Stimulated activated CD4-positive, alpha-beta T cell treated with anti-CD3 and anti-CD28 coated beads, Interleukin-1b, Interleukin-23, amount 100 ng/mL, for 1 hour (primary cell): ENCODE measurements at places on chromosomes 16 and 17.

DNA sequence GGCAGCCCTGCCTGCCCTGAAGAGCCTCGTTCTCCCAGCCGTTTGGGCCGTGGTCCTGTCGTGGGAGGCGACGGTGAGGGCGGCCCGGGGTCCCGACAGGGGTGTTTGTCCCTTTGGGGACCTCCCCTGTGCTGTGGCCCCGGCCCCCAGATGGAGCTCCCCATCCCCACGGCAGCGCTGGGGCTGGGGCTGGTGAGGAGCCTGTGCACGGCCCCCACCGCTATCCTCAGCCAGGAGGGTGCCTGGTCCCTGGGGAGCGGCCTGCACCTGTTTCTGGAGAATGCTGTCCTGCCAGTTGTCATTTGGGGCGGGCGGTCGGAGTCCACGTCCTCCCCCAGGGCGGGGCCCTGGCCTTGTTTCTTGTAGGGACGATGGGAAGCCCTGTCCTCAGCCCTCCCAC, 6.6 kb downstream of the CAPN15 start:
- DNase-seq = no peak

DNA sequence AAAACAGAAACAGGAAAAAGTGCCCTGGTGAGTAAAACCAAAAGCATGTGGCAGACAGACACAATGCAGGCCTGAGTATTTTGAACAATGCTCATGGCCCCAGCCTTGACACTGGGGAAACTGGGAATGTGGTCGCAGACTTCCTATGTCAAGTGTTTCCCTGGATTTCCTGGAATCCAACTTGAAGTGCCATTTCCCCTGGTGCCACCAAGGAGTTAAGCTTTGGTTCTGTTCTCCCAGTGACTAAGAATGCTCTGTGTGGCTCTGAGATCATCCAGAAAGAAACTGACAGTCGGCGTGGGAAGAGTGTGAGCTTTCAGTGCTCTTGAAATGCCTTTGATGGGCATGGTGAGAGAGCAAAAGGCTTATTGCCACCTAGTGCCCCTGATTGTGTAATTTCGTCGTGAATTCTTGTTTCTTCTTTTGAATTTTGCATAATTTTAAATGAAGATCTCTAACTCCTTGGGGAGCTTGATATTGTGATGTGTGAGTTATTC, 96.0 kb downstream of the YPEL2 start:
- no peak for DNase-seq

DNA sequence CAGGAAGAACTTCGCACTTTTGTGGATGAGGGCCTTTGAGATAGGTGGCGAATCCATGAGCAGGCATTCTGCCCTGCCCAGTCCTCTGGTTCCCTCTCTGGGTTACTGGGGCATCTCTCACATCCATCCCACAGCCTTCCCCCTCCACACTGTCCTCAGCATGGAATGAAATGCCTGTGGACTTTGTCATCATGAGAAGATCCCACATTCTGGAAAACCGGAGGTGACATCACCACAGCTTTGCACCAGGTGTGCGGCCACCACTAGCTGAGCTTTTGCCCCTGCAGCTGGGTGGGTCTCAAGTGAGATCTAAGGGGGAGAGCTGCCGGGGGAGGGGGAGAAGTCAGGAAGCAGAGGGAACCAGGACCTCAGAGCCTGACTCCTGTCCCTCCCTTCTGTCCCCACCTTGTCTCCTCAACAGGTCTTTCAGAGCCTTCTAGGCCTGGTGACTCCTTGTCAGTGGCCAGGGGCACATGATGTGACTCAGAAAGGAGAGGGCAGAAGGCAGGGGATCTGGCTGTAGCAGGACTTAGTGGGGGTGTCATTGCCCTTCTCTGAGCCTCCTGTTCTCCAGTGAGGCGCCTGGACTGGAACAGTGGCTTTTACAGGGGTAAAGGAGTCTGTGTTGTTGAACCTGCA, 40.0 kb upstream of the DLX4 start:
- DNase-seq = no peak

DNA sequence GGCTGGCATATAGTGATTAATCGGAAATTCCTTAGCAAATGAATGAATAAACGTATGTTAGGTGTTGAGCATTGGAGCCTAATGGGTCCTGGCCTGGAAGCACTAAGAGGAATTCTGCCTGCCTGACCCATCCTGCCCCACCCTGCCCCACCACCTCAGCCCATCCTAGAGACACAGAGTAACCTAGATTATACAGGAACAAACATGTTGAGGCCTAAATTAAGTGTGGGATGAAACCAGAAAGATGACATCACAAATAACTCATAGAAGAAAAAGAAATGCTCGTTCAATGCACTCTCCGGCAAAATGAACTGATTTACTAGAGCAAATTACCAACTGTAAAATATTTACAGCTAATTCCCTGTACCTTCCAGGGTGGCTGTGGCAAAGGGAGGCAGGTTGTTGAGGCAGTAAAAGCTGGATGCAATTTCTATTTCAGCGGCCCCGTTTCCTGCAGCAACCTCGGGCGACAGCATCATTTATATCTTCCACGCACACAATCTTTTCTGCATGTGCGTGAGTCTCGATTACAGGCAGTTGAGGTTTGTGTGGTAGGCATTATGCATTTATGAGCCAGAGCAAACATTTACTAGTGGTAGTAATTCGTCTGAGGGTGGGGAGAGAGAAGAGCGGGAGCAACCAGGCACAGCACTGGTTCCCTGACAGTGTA, 417.2 kb downstream of the HS3ST4 start:
- DNase-seq = no peak

DNA sequence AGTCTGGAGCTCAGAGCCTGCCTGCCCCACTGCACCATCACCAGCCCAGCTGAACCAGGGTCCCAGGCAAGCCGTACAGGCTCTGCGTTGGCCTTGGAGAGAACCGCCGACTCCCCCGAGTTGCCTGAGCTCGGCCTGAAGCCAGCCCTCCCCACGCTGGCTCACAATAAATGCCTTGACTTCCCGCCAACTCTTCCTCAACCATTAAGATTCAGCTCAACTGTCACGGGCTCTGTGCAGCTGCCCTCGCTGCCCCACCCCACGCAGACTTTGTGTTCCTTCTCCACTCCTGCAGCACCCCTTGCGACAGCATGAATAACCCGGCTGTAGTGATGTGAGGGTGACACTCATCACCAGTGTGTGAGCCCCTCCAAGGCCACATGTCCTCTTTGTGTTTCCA, 4.8 kb upstream of the QPRT start:
- no peak for DNase-seq

- no peak for DNase-seq
Measured at GRCh38 chr16:14350081-14350480, 279.0 kb downstream of the MRTFB start.

GRCh38 chr17:48574505-48575065, 3.6 kb downstream of the HOXB4 start:
- no peak for DNase-seq

GRCh38 chr17:11086646-11087340, 154.2 kb upstream of the SHISA6 start:
- no peak for DNase-seq

DNA sequence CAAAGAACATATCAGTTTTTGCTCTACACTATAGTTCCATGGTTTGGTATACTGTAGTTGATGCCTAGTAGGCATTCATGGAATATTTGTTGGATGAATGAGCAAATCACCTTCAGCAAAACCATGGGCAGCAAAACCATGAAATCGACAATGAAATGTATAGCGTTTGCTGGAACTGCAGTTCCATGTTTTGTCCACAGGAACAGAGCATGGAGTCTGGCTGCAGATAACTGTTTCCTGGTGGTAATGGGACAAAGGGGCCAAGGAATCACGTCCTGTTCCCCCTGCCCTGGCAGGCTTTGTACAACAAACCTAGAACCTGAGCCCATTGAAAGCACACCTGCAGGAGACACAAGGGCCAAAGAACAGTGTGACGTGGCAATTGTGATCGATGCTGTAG, 101.1 kb downstream of the USP31 start:
- no peak for DNase-seq

DNA sequence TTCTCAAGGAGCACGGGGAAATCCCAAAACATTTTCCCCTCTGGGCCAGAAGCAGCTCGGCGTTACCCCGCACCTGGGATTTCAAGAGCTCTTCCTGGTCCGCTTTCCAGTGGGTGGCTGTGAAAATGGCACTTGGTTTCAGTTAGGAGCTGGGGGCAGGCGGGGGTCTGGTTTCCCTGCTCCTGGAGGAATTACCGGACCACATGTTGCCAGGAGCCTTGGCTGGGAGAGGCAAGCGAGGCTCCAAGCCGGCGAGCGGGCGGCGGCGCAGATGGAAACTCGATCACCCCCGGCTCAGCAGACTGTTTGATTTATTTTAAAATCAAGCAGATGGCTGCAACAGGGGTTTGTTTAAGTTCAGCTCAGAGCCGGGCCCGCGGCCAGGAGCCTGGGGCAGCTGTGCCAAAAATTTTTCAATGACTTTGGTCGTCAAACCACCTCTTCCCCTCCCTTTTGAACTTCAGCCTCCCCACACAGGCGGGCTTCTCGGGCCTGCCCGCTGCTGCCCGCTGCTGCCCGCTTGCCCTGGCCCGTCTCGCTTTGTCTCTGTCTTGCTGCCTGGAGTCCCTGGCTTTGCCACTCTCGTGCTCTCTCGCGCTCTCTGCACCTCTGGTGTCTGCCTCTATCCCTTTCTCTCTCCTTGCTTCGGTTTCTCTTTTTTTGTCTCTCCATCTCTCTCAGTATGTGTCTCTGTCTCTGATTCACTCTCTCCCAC, 108.0 kb upstream of the CIBAR2 start:
- DNase-seq = no peak

DNA sequence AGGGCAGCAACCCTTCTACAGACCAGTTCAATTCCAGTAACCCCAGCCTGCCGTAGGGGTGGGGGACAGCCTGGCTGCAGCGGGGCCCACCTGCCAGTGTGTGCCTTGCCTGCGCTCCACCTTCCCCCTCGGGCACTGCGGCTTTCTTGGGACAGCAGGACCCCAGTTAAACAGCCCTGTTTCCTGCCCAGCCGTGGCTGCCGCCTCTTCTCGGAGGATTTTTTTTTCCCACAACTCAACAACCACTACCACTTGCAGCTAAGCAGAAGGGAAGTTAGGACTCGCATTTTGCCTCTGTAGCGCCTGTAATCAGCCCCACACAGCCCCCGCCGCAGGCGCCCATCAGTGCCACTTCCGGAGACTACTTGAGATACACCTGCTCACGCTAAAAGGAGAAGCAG, 76.1 kb downstream of the RAI1 start:
- no peak for DNase-seq

DNA sequence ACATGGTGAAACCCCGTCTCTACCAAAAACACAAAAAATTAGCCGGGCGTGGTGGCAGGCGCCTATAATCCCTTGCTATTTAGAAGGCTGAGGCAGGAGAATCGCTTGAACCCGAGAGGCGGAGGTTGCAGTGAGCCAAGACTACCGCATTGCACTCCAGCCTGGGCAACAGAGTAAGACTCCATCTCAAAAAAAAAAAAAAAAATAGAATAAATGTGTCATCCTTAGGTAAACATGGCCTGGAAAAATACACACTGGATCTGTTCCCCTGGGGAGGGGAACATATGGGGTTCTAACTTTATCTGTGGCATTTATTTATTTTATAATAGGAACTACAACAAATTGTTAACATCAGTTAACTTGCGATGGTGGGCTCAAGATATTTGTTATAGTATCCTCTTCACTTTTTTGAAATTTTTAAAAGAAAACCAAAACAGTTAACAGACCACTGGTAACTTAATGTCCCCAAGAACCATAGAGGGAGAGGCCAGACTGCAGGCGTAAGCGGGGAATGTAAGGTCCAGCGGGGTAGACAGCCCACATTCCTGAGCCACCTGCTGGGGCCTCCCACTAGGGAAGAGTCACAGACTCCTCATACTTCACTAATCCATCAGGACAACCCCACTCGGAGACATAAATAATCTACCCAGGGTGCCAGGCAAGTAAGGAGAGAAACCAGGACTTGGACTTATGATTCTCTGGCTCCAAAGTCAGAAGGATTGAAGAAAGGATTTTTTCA, 12.5 kb upstream of the TXNDC11 start:
- DNase-seq = no peak

DNA sequence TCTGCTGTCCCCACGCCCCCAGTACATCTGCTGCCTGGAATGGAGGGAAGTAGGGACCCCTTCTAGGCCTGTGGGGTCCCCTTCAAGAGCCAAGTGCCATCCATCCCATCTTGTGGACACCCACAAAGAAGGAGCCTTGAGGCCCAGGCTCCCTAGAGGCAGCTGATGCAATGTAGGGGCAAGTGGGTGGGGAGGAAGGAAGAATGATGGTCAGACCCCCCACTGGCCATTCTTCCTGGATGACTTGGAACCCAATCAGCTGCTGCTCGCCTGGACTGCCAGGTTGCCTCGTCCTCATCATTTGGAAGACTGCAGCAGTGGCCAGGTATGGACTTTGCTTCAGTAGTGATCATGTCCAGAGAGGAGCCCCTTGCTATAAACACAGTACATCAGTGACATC, 48.9 kb downstream of the SMPD3 start:
- DNase-seq = no peak

- DNase-seq = no peak
Measured at GRCh38 chr16:88870608-88871348, 4.3 kb upstream of the PABPN1L start.

DNA sequence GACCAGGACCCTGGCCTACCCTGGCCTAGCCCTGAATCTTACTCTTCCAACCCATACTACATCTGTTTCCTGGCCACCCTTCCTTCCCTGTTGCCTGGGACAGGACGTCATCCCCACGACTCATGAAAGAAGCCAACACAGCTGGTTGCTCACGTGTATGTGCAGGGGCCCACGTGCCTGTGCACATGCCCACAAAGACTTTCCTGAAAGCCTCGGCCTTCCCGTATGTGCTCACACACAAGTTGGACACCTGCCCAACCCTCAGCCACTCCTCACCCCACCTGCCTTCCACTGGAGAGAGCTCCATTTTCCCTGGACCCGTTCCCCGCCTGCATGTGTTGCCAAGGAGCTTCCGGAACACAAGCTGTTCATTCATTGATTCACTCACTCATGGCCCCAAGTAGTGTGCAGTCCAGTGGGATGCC, 7.0 kb downstream of the PLXDC1 start:
- no peak for DNase-seq

GRCh38 chr16:70758786-70759185, 42.2 kb downstream of the VAC14 start:
- DNase-seq = no peak

DNA sequence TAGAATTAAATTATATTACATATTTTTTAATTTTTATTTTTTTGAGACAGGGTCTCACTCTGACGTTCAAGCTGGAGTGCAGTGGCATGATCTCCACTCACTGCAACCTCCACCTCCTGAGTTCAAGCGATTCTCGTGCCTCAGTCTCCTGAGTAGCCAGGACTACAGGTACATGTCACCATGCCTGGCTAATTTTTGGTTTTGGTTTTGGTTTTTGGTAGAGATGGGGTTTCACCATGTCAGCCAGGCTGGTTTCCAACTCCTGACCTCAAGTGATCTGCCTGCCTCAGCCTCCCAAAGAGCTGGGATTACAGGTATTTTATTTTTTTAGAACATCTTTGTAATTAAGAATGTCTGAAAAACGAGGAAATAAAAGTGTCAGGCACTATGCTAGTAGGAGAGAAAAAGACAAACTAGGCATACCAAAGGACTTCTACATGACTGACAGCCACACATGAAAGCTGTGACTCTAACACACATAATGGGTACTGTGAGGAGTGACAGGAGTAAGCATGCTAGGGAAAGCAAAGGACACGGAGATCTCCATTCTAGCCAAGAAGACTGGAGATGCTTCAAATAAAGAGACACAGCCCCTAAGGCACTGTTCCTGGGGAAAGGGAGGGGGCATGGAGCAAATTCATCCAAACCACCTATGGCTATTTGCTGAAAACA, 7.3 kb downstream of the GNA13 start:
- DNase-seq = no peak
